Mammary microvascular endothelial cell (primary cell): ENCODE measurements at places on chromosomes 12 and 14. TPM values are rescaled to one million over a fixed set of nuclear protein-coding genes. Genes with fewer than 3 reads are reported as not detected.

Gene TESPA1
- not detected in 2 replicates for total RNA-seq

Gene TMEM179
- 0.73 TPM in 1 of 2 replicates, not detected in the other for total RNA-seq

Gene SLCO1B1
- total RNA-seq, result not detected in 2 replicates

Gene EIF2S3B
- total RNA-seq, result 0.59 and 0.67 TPM in 2 replicates

Gene STK38L
- total RNA-seq, result 9.6 and 12.0 TPM in 2 replicates

Gene CLEC1B
- total RNA-seq, result not detected in 2 replicates

Gene PARP2
- total RNA-seq, result 15.0 and 17.6 TPM in 2 replicates

Gene KLRC1
- total RNA-seq, result not detected in 2 replicates

Gene ALDH2
- 25.1 and 28.8 TPM in 2 replicates for total RNA-seq

Gene TMEM120B
- total RNA-seq, result 8.5 and 10.2 TPM in 2 replicates

Gene HHIPL1
- 3.3 and 4.7 TPM in 2 replicates for total RNA-seq

Gene GLT8D2
- total RNA-seq, result 0.84 and 1.5 TPM in 2 replicates
